Activated CD4-positive, alpha-beta T cell treated with anti-CD3 and anti-CD28 coated beads, Interleukin-2, amount 50 U/mL, for 4 hours (primary cell): ENCODE measurements at places on chromosomes 6 and 20.

- DNase-seq = no peak
Observed at GRCh38 chr6:131251590-131252199, 116.4 kb downstream of the AKAP7 start.

DNA sequence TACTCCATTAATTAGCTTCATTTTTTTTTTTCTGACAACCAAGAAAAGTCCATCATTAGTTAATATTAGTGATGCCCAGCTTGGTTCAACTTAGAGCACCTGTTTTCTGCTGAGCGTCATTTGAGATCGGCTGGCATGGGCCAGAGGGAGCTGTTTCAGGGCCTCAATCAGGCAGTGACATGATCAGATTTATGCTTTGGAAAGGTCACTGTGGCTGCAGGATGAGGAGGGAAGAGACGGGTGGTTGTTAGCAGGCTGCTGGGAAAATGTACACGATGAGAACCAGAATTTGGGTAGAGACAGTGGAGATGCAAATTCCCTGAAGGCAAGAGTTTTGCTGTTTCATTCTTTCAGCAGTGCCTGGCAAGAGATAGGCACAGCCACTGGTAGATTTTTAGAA lies 4.4 kb upstream of the STX16 start:
- no peak for DNase-seq

- no peak for DNase-seq
Observed at GRCh38 chr20:5282561-5282960, 34.2 kb downstream of the PROKR2 start.

DNA sequence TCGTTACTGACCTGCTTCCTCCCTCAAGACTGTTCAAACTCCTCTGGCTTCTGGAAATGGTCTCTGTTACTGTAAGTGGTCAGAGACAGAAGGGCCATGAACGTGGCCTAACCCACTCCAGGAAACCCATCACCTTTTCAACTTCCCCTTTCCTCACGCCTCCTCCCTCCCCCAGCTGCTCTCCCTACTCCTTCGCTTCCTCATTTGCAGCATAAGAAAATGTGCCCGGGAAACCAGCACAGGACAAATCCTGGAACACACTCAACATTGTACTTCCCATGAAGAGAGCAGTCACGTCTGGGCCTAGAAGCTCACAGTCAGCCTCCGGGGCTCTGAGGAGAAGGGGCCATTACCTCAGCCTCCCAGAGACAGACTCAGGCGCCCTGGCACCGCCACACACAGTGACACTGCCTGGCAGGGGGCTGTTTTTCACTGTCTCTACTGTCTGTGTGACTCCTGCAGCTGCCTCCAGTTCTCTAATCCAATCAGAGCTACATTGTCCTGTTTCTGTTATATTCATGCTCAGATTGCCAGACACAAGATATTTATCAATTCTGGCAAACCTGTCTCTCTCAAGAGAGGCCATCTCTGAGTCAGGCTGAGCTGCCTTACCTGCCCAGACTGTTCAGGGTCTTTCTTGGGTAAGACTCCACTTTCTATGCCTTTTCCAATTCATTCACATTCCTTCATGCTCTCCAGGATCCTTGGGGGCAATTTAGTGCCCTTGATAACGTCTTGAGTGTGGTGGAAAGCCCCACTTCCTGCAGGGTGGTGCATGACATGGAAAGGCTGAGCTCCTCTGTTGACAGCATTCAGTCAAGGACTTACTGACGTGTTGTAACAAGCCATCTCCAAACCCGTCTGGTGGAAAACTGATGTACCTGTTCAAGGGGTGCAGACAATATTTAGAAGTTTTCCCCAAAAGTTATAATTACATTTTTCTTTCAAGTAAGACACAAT lies 242.2 kb downstream of the HIVEP2 start:
- DNase-seq = no peak

GRCh38 chr6:104240865-104241264 lies 618.9 kb downstream of the HACE1 start:
- DNase-seq = no peak

GRCh38 chr6:132011582-132011981 lies 60.4 kb upstream of the CCN2 start:
- DNase-seq = no peak

GRCh38 chr6:158377860-158378259 lies 65.6 kb downstream of the TULP4 start:
- no peak for DNase-seq

DNA sequence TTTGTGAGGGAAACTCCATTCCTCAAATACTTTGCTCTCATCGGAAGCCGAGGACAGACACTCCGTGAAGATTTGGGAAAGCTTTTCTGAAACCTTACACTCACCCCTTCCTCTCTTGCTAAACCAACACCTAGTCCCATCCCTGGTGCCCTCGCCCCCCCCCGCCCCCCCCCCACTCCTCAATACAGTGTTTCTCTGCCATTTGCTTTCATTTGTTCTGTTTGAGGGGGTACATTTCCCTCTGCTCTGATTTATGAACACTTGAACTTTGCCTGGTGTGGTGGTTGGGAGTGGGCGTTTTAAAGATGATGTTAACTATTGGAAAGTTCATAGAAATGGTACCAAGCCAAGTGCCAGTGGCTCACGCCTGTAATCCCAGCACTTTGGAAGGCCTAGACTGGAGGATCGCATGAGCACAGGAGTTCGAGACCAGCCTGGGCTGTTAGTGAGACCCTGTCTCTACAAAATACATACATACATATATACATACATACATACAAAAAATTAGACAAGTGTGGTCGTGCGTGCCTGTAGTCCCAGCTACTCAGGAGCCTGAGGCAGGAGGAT lies 1.1 kb downstream of the RAB32 start:
- no peak for DNase-seq

DNA sequence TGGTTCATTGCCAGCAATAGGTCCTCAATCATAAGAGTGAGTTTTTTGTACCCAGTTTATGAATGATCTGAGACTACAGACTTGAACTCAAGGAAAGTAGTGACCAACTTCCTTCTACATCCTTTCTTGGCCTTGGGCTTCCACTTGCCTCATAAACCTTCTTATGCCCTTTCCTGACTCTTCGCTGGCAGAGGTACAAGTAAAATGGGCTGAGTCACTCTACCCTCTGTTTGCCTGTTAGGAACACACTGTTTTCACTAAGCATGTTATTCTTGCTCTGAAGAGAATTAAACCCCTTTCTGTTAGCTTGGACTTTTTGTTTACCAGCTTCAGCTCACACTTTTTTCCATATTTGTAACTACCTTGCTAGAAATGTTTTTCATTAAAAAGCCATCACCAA lies 74.4 kb downstream of the PKHD1 start:
- DNase-seq = no peak

DNA sequence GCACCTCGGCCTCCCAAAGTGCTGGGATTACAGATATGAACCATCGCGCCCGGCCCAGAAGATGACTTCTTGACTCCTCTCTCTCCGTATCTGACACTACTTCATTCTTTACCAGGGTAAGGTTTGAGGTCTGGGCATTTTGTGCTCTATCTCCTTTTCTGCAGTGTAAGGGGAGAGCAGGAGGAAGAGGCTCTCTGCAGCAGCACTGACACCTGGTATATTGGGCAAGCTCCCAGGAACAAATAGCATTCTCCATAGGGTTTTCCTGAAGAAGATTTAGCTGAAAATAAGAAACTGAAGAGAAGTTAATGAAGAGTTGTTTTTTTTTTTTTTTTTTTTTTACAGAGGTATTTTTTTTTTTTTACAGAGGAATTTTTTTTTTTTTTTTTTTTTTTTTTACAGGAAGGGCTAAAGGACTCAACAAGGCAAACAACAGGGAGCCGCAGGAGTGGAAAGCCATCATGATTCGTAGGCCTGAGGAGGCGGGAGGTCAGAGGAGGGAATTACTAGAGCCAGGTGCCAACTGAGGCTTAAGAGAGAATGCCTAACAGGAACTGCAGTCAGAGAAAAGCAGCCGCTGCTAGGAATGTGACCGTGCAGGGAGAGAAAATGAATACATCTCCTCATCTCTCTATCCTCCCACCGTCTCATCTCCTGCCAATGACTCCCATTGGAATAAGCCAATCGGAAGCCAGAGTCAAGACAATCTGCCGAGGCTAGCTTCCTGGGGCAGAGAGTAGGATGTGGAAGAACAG lies 34.7 kb upstream of the ADGRF4 start:
- DNase-seq = no peak

- no peak for DNase-seq
Observed at GRCh38 chr20:50049442-50050026, 63.4 kb downstream of the UBE2V1 start.

DNA sequence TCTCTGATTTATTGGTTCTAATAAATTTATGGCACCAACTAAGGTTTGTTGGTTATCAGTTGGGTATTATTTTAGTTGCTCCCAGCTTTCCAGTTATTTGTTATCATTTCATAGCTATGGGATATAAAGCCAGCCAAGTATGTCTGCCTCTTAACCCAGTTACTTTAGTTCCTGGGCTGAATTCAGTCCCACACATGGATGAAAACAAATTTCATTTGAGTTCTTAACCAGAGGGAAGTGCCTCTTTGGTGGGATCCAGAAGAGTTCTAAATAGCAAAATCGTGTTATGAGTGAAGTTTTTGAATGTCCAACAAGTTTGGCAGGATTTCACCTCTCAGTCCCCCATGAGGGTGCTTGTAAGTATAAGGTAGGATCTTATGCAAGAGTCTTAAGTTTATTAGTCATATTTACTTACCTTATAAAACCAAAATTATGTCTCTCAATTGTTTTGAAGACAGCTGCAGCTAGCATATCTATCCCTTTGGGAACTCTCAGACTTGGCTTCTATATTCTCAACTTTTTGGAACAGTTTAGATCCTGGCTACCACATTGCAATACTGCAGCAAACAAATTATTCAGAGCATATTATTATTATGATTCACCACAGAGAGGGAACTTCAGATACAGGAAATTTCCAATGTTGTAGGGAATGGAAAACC lies 683.6 kb downstream of the BCKDHB start:
- DNase-seq = no peak

DNA sequence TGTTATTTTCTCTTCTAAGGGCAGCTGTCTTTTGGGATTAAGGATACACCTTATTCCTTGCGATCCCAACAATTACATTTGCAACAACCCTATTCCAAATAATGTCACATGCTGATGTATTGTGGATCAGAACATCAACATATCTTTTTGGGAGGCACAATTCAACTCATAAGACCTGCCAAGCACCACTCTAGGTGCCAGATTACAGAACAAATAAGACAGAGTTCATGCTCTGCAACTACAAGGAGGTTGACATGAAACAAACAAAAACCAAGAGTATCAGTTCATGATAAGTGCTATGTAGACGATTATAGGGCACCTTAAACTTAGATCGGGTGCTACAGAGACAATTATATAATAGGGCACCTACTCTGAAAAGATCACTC lies 203.2 kb upstream of the SGK1 start:
- no peak for DNase-seq

- no peak for DNase-seq
Observed at GRCh38 chr6:129586815-129587214, 123.2 kb downstream of the ARHGAP18 start.

GRCh38 chr6:89360415-89360999 lies 8.0 kb upstream of the UBE2J1 start:
- DNase-seq = no peak

DNA sequence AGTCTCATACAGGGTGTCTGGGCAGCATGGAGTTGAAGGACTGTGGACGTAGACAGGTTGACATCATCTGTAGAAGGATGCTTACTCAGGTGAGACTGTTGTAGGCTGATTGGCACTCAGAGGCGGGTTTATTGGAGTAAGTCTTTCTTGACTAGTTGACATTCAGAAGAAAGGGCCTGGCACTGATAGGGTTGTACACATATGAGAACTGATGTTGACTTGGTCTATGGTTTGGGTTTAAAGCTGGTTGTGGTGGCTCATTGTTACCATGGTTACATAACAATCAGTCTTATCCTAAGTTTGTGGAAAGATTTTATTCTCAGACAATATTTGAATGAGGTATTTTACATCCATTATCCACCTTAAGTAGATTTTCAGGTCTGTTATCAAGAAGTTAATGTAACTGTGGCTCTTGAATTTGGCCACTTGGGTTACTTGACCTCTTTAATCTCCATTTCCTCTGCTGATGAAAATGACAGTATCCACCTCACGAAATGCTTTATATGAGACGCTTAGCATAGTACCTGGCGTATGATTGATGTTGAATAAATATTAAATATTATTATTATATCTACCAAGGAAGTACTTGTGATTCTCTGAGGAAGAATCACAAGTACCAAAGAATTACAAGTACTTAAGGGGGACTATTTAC lies 109.3 kb downstream of the DNAH8 start:
- no peak for DNase-seq

- DNase-seq = no peak
Observed at GRCh38 chr6:95387845-95388244, 189.5 kb upstream of the MANEA start.

GRCh38 chr6:816510-817084 lies 123.7 kb upstream of the EXOC2 start:
- DNase-seq = peak; percentile 2

GRCh38 chr6:128259029-128259724 lies 261.2 kb downstream of the PTPRK start:
- no peak for DNase-seq

GRCh38 chr6:134257516-134257915 lies 60.4 kb downstream of the SGK1 start:
- no peak for DNase-seq

GRCh38 chr6:107668743-107669474 lies 155.2 kb downstream of the SCML4 start:
- no peak for DNase-seq

DNA sequence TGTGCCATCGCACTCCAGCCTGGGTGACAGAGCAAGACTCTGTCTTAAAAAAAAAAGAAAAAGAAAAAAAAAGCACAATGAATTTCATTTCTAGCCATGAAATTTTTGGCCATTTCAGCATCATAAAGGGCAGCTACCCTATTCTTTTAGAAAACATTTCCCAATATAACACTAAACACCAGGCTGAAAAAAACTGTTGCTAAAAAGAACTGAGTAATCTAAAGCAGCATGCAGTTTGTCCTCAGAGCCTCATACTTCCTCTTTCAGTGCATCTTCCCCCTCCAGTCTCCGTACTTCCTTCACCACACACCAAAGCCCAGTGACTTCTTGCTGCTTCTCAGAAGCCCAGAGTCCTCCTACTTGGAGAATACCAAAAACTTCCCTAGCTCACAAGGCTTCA lies 5.6 kb upstream of the IFNGR1 start:
- no peak for DNase-seq

DNA sequence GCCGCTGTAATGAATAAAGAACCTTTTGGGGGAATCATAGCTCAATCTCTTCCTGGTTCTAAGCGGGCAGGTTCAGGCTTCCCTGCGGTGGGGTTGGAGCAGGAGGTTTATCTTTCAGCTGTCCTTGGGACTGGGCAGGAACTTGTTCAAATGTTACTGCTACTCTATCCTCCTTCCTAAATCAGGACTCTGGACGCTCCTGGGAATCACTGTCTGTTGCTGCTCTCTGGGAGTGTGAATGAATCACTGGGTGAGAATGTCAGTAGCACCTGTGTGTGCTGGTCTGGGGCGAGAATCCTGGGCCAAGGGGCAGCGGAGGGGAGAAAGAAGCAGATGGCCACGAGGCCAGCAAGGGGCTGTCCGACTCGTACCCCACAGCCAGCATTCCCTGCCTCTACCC lies 65.4 kb upstream of the ZNFX1 start:
- no peak for DNase-seq

- no peak for DNase-seq
Observed at GRCh38 chr6:140236732-140237131, 862.3 kb upstream of the CITED2 start.

GRCh38 chr20:19937218-19937617 lies 79.9 kb upstream of the NAA20 start:
- no peak for DNase-seq

GRCh38 chr20:36399147-36399968 lies 93.2 kb downstream of the DLGAP4 start:
- peak; percentile 13 for DNase-seq
